H54 (cell line): ENCODE measurements at places on chromosomes 1 and 21.

DNA sequence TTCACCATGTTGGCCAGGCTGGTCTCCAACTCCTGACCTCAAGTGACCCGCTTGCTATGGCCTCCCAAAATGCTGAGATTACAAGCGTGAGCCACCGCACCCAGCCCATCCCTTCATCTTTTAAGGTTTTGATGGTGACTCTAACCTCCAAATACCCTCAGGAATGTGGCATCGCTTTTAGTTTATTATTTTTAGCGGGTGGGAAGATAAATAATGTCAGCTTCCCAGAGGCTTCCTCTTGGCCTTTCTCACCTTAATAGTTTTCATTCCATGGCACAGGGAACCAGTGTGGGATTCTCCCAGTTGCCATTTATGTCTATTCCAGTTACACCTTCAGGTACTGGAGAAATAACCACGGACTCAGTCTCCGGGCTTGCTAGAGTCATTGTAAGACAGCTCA is 92.1 kb upstream of the LRRN2 start:
- DNase-seq: no peak

GRCh38 chr1:37704966-37705365 is 12.7 kb downstream of the CDCA8 start:
- DNase-seq: no peak

GRCh38 chr1:47003896-47004403 is 19.5 kb upstream of the CYP4X1 start:
- no peak for DNase-seq

DNA sequence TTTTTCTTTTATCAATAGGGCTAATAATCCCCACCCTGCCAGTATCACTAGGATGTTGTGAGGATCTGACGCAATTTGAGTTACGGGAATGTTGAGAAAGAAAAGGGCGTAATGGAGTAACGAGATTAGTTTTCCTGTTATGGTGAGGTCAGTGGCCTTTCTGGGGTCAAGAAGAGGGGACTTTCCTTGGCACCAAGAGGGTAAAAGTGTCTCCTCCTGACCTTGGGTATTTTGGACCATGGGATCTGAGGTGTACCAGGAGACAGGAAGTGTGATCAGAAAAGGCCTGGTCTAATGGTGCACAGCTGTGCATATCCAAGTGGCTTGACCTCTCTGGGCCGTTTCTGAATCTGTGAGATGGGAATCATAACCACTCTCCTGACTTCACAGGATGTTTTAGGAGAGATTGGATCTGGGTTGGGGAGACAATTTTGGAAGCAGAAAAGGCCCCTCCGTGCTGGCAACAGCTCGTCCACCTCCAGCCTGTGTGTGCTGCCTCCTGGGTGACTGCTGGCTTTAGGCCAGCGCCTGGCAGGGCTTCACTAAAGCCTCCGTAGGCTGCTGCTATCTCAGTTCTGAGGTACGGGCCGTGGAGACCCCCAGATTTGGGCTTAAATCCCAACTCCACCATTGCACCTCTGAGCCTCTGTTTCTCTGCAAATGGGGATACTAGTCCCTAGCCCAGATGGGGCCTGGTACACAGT is 37.1 kb downstream of the ALPL start:
- DNase-seq: no peak

GRCh38 chr1:91790392-91790791 is 95.6 kb downstream of the TGFBR3 start:
- no peak for DNase-seq

- no peak for DNase-seq
Observed at GRCh38 chr1:21525340-21525717, 16.1 kb downstream of the ALPL start.

DNA sequence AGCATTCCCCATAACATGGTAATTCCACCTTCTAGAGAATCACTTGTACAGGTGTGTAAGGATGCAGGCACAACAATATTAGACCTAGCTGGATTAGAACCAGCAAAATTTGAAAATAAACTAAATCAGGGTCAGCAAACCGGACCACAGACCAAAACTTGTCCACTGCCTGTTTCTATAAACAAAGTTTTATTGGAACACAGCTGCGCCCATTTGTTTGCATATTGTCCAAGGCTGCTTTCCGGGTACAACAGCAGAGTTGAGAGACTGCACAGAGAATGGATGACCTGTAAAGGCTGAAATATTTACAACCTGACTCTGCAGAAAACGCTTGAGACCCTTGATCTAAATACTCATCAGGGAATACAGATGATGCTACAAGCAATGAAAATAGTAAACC is 73.6 kb upstream of the SLC45A1 start:
- DNase-seq: no peak

GRCh38 chr1:224894915-224895314 is 34.6 kb upstream of the DNAH14 start:
- peak; percentile 13 for DNase-seq

DNA sequence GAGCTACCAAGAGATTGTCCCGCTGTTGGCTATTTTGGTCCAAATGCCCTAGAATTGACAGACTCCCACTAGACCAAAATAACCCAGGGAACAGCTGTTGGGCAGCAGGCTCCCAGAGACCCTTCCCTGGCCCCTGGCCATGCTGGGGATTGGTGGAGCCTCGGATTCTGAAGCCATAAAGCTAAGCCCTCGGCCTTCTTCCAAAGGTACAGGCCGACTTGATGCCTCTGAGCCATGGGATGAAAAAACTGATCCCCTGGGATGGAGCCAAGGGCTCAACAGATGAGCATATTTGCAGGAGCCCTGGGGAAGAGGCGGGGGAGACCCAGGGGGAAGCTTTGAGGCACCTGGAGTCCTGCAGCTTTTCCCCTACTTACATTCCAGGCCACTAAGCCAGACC is 1.0 kb upstream of the LRRC38 start:
- DNase-seq: no peak

DNA sequence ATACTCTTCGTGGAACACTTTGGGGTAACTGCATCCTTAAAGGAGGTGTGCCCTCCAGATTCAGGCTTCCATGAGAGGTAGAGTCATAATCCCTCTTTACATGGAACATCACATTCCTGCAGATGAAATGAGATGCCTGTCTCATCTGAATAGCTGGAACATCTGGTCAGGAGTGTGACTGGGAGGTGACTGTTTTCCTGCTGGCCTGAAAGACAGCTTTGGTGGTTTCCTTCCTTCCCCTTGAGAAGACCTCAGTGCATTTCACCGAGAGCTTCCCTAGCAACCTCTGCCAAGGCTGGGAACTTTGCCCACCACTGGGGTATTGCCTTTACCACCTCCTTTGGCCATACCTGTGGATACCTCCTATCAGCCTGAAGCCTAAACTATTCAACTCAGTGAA is 46.7 kb upstream of the GUCA2A start:
- DNase-seq: no peak

DNA sequence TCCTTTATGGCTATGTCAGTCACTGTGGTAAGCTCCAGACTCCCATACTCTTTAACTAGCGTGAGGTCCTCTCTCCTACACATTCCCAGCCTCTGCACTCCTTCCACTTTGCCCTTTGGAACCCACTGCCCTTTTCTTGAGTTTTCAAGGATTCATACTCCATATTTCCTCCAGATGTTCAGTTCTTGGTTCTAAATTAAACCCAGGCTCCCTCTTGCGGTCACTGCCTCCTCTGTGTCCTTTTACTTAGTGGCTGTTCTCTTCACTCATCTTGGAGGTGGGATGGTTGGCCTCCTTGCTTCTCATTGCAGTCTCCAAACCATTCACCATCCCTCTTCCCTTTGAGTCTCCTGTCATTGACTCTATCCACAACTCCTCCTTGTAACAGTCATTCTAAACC is 208.1 kb downstream of the TGFB2 start:
- DNase-seq: no peak
